Fibroblast of upper back skin (primary cell): ENCODE measurements at places on chromosomes 16 and 17.

- peak; percentile 97 for DNase-seq
These were observed 931.9 kb upstream of the SOX9 start for GRCh38 chr17:71188811-71189492.

DNA sequence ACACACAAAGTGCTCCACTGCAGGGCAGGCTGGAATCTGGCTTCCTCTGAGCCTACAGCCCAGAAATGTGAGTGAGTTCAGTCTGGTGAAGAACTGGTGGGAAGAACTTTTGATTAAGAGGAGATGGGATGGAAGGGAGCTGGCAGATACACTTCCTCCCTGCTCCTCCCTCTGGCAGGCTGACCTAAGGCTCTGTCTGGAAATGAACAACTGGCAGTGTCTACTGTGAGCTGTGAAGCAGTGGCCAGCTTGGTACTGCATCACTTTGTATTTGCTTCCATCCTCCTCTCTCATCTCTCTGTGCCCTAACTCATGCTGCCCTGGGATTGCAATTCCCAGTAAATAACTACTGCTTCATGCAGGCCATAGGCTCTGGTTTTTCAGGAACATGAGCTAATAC lies 45.6 kb downstream of the MAF start:
- no peak for DNase-seq

DNA sequence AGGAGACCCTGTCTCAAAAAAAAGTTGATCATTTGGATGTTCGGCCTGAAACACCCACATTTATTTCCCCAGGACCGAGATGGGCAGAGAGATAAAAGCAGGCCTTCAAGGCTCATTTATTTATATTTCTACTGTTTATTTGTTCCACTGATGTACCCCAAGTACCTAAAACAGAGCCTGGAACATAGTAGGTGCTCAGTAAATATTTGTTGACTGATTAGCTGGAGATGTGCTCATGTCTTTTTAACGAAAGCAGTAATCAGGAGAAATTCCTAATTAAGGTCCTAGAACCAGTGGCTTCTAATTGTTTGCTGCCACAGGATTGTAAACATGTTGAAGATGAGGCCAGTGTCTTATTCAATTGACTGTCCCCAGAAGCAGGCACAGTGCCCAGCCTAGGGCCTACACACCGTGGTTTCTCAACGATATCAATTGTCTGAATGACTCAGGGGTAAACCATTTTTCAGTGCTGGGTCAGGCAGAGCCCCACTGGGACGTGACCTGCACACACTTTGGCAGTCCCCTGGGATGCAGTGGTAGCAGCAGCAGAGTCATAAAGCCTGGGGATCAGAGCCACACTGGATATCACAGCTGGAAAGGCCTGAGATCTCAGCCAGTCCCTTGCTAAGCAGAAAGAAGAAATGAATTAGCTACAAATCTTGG lies 34.8 kb downstream of the SOST start:
- DNase-seq: peak; percentile 73

- no peak for DNase-seq
These were observed 69.7 kb upstream of the RPL38 start for GRCh38 chr17:74133740-74134139.

DNA sequence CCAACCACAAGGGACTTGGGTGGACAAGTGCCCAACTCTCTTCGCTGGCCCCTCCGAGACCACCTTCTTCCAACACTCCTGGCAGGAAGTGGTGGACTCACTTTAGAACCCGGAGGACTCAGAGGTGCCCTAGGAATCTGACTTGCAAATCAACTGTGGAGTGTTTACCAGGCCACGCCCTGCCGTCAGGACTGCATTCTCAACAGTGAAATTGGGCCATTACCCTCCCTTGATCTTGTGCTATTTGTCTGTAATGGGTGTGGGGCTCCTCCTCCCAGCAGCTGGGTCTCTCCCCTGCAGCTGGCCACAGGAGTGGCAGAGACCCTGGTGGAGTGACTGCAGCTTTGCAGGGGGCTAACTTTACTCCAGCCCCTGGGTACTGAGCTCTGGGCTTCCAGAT lies 212.2 kb upstream of the RPL38 start:
- no peak for DNase-seq

DNA sequence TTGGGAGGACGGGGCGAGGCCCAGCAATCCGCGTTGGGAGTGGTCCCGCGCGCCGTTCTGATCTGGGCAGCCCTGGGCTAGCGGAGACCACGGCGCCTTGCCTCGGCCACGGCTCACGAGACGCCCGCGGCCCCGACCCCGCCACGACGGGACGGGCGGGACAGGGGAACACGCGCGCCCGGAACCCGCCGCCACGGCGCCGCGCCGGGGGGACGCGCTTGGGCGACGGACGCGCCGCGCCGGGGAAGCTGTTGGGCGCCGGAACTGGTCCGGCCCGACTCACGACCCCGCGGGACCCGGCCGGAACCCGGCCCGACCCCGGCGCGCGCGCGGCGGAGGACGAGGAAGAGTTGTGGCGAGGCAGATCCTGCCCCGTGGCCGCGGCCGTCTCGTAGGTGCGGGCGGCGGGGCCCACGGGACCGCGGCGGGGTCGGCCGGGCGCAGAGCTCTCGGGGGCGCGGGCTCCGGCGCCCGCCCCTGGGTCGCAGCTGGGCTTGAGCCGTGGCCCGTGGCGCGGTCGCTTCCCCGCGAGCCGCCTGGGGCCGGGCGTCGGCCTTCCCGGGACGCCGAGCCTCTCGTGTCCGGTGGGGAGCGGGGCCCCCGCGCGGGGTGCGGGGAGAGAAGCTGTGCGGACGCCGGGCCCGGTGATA lies at the start of gene ACSF3:
Gene ACSF3 (plus strand): TSS at position 251 of the 650 bp plus-strand sequence. CDS start 6,830 bp downstream, outside the sequence.
- DNase-seq: peak; percentile 43

- no peak for DNase-seq
These were observed 38.4 kb upstream of the EMP2 start for GRCh38 chr16:10618710-10619209.

DNA sequence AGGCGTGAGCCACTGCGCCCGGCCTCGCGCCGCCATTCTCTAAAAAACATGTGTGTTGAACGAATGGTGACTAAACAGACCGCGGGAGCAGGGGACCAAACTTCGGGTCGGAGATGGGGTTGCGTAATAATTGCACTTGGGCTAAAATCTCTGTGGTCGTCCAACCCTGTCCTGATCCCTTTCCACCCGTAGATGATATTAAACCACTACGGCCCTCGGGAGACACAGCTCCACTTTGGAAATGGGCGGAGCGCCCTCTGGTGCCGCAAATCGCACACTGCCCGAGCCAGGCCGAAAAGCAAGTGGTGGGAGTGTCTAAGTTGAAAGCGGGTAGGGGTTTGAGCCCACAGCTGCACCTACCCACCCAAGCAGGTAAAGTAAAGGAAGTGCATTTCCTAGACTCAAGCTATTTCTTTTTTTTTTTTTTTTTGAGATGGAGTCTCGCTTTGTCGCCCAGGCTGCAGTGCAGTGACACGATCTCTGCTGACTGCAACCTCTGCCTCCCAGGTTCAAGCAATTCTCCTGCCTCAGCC lies 17.0 kb downstream of the CAVIN1 start:
- peak; percentile 61 for DNase-seq

DNA sequence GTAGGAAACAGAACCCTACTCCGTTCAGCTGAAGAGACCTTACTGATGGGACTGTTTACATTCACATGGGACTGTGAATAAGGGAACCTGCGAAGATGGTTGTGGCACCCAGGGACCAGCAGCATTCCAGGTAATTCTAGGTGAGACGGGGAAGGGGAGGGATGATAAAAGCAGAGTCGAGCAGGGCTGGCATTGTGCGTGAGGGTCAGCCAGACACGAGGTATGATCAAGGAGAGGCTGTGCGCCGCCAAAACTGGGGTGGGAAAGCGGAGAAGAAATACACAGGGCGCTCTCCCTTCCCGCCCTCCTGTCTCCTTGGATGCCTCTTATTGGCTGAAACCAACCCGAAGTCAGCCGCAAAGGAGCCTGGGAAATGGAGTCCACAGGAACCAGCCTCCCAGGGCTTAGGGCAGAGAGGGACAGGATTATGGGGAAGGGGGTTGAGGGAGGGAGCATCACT lies 38.4 kb upstream of the CSNK2A2 start:
- peak; percentile 57 for DNase-seq

DNA sequence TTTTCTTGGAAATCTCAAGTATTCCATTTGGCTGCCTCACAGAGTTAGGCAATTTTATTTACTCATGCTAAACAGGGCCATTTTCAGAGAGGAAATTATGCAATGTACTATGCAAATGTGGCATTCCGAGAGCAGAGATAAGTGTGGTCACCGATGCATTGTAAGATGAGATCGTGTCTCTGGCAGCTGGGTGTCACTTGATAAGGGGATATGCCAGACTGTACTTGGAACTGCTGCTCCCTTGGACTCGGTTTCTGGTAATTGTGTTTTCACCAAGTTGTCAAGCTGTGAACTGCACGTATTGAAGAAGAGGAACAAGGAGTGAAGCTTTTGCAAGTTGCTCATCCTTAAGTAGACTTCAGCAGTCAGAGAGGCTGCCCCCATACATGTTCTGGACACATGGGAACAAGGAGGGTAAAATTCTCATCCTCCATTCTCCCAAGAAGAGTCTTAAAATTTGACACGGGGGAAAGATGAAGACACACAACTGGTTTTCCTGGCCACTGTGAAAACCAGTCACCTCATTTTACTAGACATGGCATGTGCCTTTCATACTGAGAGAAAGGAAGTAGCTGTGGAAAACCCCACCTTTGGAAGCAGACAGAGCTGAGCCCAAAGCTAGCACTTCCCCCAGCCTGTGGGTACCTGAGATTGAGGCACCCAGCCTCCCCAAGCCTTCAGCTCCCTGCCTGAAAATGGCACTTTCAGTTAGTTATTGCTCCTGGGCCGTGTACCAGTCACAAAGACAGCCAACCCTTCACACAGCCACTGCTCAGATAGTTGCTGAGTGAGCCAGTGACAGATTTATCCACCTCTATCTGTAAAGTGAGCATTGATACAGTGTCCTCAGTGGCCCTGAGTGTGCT lies 150.7 kb downstream of the SOCS1 start:
- peak; percentile 89 for DNase-seq

- DNase-seq: peak; percentile 28
These were observed 19.2 kb downstream of the RNF213 start for GRCh38 chr17:80279895-80280294.

DNA sequence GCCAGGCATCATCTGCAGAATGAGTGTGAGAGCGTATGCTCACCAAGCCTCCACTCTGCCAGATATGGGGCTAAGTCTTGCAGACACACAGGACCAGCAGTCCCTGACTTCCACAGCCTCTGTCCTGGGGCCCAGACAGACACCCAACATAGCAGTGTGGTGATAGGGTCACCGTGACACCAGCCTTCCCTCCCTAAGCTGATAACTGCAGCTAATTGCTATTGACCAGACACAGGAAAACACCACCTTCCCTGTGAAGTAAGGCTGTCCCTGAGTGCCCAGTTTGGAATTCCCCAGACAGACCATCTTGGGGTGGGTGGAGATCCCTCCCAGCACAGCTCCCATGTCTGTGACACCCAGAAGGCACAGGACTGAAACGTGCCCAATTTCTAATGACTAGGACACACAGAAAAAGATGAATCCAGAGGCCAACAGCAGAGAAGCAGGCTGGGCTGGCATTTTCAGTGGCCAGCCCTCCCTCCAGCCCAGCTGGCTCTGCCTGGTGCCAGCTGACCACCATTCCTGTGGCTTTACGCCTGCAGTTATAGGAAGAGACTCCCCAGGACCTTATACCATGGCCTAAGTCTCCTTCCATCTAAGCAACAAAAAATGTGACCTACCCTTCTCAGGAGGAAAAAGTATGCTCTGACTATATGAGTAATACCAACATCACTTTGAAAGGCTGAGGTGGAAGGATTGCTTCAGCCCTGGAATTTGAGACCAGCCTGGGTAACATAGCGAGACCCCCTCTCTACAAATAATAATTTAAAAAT lies 30.3 kb downstream of the ATPAF2 start:
- peak; percentile 83 for DNase-seq

- no peak for DNase-seq
These were observed 30.0 kb downstream of the APPBP2 start for GRCh38 chr17:60496041-60496440.

DNA sequence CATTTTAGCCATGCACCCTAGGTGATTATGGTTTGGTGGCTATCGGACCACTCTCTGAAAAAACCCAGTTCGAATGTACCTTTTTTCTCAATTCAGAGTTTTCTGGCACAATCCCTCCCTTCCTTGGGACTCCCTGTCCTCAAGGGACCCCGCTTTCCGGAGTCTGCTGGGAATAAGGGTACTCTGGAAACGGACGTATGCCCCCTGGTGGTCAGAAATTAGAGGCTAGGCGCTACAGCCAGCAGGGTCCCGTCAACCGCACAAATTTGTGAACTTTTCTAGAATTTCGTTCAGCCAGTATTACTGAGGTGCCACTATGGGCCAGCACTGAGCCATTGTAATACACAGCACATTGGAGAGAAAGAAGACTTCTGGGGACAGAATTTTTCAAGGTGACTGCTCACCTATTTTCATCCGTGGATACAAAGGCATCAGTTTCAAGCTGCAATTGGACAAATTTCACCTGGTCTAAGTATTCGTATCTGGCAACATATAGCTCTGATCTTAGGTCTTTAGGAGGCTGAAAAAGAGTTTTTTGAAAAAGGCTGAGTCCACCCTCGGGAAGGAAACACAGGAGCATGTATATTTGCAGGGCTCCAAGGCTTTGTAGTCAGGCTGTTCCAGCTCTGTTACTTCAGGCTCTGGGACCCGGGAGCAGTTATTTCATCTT lies 27.1 kb upstream of the CRYBA1 start:
- peak; percentile 80 for DNase-seq

DNA sequence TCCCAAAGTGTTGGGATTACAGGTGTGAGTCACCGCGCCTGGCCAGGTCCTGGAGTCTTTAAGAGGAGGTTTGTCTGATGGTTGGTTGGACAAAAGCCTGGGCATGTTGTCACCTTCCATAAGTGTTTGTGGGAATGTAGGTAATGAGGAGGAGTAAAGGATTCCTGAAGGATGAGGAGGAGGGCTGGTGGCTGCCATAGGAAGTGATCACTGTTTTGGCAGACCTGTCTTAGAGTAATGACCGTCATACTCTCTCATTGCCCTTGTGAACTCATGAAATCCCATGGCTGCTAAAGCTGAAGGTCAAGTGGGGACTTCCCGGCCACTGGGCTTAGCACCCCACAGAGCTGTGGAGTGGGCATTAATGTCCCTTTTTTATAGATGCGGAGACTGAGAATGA lies 40.5 kb downstream of the TENT4B start:
- DNase-seq: no peak

GRCh38 chr17:42354956-42355843 lies 33.0 kb downstream of the STAT3 start:
- DNase-seq: peak; percentile 57

GRCh38 chr16:14186007-14186794 lies 115.1 kb downstream of the MRTFB start:
- DNase-seq: peak; percentile 89

- DNase-seq: no peak
These were observed 8.0 kb downstream of the FBXO31 start for GRCh38 chr16:87375426-87376135.

DNA sequence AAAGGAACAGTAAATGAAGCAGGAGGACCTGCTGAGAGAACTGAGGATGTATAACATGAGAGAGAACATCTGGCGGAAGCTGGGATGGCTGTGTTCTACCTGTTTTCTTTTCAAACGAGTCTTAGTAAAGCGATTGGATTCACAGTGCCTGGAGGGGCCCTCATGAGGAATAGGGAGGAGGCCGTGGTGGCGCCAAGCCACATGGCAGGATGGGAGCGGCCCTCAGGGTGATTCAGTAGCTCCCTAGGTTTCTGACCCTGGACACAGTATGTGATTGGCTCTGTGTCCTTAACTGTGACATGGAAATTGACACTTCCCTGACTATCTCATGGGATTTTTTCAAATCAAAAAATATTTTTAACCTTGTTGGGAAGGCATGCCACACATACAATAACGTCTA lies 32.1 kb downstream of the USP43 start:
- no peak for DNase-seq
